ENCODE measurements at places on chromosomes 4 and X. TPM values are rescaled to one million over a fixed set of nuclear protein-coding genes. Genes with fewer than 3 reads are reported as not detected.

The PPEF1 gene
- not detected for polyA plus RNA-seq

GRCh38 chrX:39309018-39309635, 507.9 kb downstream of the MID1IP1 start:
- H3K27ac ChIP-seq = no peak overlapping the region
- no peaks in the 10 kb centered on the region for H3K4me1 ChIP-seq
- H3K27me3 ChIP-seq = no peaks in the 10 kb centered on the region
- no peaks in the 10 kb centered on the region for H3K36me3 ChIP-seq
- no peak overlapping the region for H3K4me3 ChIP-seq

DNA sequence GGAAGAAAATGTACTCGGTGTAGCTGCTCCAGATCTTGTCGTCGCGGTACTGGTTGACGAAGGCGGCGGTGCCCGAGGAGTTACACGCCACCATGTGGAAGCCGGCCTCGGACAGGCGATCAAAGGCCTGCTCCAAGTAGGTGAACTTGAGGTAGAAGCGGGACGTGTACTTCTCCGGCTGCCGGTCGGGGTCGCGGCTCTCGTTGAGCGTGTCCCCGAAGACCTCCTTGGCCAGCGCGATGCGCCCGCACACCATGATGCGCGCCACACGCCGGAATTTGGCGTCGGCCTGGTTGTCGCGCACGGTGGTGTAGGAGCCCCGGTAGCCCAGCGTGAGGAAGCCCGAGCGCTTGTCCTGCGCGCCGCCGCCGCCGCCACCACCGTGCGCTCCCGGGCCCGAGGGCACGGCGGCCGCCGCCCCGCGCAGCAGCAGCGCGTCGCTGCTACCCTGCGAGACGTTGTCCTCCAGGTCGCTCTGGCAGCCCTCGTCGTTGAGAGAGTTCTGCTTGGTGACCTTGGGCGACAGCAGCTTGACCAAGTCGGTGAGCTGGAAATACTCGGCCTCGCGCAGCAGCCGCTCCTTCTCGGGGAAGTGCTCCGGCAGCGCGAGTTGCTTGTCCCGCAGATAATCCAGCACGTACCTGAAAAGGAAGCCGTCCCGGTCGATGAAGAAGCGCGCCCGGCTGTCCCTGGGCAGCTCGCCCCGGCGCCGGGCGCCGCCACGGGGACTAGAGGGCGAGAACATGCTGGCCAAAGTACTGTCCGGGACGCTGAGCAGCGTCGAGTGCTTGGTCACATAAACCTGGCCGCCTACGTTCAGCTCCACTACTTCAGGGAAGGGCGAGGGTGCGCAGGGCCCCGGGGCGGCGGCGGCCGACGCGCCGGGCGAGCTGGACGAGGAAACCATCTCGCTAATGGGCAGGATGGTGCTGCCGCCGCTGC, 775 bp downstream of the KCTD8 start:
- H3K4me3 ChIP-seq = peak overlapping the region; percentile 85
- H3K4me1 ChIP-seq = peaks cover 2% of the 10 kb centered on the region
- H3K27me3 ChIP-seq = no peaks in the 10 kb centered on the region

GRCh38 chr4:170705907-170706306, 616.2 kb upstream of the AADAT start:
- H3K4me3 ChIP-seq = no peak overlapping the region
- H3K4me1 ChIP-seq = no peaks in the 10 kb centered on the region
- no peak for DNase-seq
- no peaks in the 10 kb centered on the region for H3K36me3 ChIP-seq
- no peaks in the 10 kb centered on the region for H3K27me3 ChIP-seq

DNA sequence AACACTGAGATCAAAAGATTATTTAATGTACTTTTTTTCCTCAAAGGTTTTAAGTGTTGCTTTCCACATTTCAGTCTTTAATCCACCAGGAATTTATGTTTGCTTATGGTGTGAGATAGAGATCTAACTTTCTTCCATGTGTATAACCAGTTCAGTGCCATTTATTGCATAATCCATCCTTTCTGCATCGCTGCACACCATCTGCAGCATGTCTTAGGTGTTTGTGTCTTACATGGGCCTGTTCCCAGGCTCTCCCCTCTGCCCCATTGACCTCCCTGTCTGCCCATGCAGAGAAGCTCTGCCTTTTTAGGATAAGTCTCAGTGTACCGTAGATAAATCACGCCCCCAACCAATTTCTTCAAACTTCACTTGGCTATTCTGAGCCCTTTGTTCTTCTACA, 30.3 kb downstream of the NSDHL start:
- DNase-seq = no peak
- H3K4me1 ChIP-seq = no peaks in the 10 kb centered on the region
- H3K27ac ChIP-seq = no peak overlapping the region
- H3K27me3 ChIP-seq = no peaks in the 10 kb centered on the region
- H3K36me3 ChIP-seq = no peaks in the 10 kb centered on the region

DNA sequence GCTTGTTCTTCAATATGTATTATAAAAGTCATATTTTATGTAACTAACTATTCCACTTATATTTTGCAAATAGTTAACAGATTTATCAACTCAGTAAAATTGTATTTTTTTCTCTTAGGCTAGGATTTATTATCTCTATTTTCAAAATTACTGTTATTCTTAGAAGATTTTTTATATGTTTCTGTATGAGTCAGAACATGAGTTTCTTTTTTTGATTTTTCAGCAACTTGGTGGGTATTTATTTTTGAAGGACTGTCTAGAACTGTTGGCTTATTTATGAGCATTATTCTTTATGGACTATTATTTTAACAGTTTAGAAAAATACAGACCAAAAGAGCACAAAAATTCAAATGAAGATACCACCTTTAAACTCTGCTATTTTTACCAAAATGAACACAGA, 6.8 kb downstream of the AIMP1 start:
- H3K4me3 ChIP-seq = no peak overlapping the region
- H3K27me3 ChIP-seq = no peaks in the 10 kb centered on the region
- no peaks in the 10 kb centered on the region for H3K36me3 ChIP-seq
- H3K27ac ChIP-seq = no peak overlapping the region

The CABS1 gene
- not detected for polyA plus RNA-seq

GRCh38 chrX:153510383-153510782, 7.1 kb upstream of the ATP2B3 start:
- no peak overlapping the region for H3K27ac ChIP-seq
- no peaks in the 10 kb centered on the region for H3K27me3 ChIP-seq
- no peak overlapping the region for H3K4me3 ChIP-seq
- no peaks in the 10 kb centered on the region for H3K4me1 ChIP-seq
- no peaks in the 10 kb centered on the region for H3K36me3 ChIP-seq

GRCh38 chr4:99321241-99322191, at the start of gene ADH1B:
Gene ADH1B (minus strand): TSS chr4:99321401. CDS start chr4:99321331, 70 bp downstream.
- no peak within 1 kb of the TSS for H3K27ac ChIP-seq
- no peaks in the 10 kb centered on the region for H3K27me3 ChIP-seq
- peaks cover 5% of the 10 kb centered on the region for H3K4me1 ChIP-seq
- H3K36me3 ChIP-seq = no peaks in the 10 kb centered on the region

DNA sequence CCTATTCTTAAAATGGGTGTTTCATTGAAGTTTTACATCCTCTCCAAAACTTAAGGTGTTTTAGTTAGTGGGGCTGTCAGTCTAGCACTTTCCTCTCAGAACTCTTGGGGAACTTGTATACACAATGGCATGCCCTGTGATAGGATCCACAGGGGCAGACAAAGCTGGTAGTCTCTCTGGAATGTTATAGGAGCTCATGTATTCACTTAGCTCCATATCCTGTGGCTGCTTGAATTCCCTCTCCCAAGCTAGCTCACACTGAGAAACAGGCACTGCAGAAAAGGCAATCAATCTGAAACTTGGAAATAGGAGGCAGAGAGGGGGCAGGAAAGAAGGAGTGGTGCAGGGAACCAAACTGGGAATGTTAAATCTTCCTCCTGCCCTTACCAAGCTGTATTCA, 26.3 kb upstream of the ARMCX2 start:
- H3K36me3 ChIP-seq = no peaks in the 10 kb centered on the region
- H3K4me1 ChIP-seq = no peaks in the 10 kb centered on the region
- no peak for DNase-seq
- no peak overlapping the region for H3K4me3 ChIP-seq
- H3K27ac ChIP-seq = no peak overlapping the region

GRCh38 chrX:119015407-119016237, 41.2 kb downstream of the LONRF3 start:
- no peaks in the 10 kb centered on the region for H3K4me1 ChIP-seq
- peak; percentile 82 for DNase-seq
- no peak overlapping the region for H3K27ac ChIP-seq
- no peak overlapping the region for H3K4me3 ChIP-seq

DNA sequence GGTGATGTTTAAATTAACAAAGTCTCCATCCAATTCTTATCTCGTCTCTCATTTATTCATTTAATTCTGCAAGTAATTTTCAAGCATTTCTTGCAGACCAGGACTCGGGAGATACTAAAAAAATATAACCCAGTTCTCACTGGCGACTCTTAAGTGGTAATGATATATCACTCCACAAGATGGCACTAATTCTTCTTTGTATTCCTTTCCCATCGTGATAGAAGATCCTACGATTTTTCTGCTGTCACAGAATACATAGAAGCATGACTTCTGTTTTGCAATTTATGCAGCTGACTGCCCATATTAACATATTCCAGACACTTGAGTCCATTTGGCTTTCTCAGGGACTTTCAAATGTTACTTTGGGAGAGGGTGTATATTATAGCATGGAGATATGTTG, 64.0 kb upstream of the FGF13 start:
- no peaks in the 10 kb centered on the region for H3K36me3 ChIP-seq
- H3K27me3 ChIP-seq = no peaks in the 10 kb centered on the region
- H3K4me1 ChIP-seq = no peaks in the 10 kb centered on the region
- H3K4me3 ChIP-seq = no peak overlapping the region

The MSL3 gene
- polyA plus RNA-seq = 30.3 TPM

GRCh38 chr4:90780193-90780592, 653.0 kb downstream of the CCSER1 start:
- H3K36me3 ChIP-seq = no peaks in the 10 kb centered on the region
- no peaks in the 10 kb centered on the region for H3K27me3 ChIP-seq
- no peak for DNase-seq
- H3K4me1 ChIP-seq = no peaks in the 10 kb centered on the region

The RIBC1 gene
- polyA plus RNA-seq = 1.0 TPM

DNA sequence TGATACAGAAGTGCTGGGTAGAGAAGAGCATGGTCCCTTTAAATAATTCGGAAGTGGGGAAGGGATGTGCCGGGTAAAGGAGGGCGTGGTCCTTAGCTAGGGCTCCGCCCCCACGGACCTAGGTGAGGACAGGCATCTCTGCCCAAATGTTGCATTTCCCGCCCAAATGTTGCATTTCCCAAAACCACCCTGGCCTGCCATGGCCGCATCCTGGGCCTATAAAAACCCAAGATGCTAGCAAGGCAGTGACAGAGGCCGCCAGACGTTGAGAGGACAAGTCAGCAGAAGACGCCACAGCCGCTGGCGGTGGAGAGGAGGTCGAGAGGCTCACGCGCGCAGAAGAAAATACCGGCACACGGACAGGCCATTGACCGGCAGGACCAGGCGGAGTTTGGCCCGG, 46.1 kb downstream of the ZFP42 start:
- no peak overlapping the region for H3K27ac ChIP-seq
- no peak for DNase-seq
- no peaks in the 10 kb centered on the region for H3K4me1 ChIP-seq
- H3K4me3 ChIP-seq = no peak overlapping the region
- H3K27me3 ChIP-seq = no peaks in the 10 kb centered on the region
- H3K36me3 ChIP-seq = no peaks in the 10 kb centered on the region

DNA sequence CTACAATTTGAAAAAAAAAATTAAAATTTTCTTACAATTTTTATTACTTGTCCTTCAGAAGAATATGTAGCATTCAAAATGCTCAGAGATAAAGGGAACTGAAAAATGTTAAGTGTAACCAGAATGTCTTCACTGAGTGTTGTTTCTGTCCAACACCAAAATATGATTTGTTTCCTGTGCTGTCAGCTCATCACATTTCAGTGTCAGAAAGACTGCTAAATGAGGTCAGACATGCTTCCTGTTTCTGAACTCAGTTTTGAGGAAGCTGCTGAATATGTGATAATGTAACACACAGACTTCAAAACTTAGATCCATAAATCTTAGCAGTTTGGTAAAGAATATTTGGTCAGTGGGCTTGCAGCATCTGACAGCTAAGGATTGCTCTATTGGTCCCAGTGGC, 1849.7 kb downstream of the PCDH7 start:
- H3K27me3 ChIP-seq = no peaks in the 10 kb centered on the region
- no peaks in the 10 kb centered on the region for H3K36me3 ChIP-seq
- no peak overlapping the region for H3K27ac ChIP-seq
- no peaks in the 10 kb centered on the region for H3K4me1 ChIP-seq
- no peak overlapping the region for H3K4me3 ChIP-seq
- no peak for DNase-seq

- no peaks in the 10 kb centered on the region for H3K27me3 ChIP-seq
- no peaks in the 10 kb centered on the region for H3K4me1 ChIP-seq
- no peak overlapping the region for H3K27ac ChIP-seq
Observed at GRCh38 chr4:19592391-19592790, 659.3 kb upstream of the SLIT2 start.

- no peaks in the 10 kb centered on the region for H3K36me3 ChIP-seq
- DNase-seq = peak; percentile 50
- H3K4me1 ChIP-seq = no peaks in the 10 kb centered on the region
- H3K4me3 ChIP-seq = no peak overlapping the region
Observed at GRCh38 chrX:153921511-153922446, 4.3 kb downstream of the ARHGAP4 start.

The PGAM4 gene
- not detected for polyA plus RNA-seq

- no peak for DNase-seq
- H3K4me3 ChIP-seq = no peak overlapping the region
- H3K27me3 ChIP-seq = no peaks in the 10 kb centered on the region
- no peaks in the 10 kb centered on the region for H3K36me3 ChIP-seq
- no peaks in the 10 kb centered on the region for H3K4me1 ChIP-seq
Observed at GRCh38 chr4:151035328-151035727, 20.2 kb upstream of the LRBA start.

DNA sequence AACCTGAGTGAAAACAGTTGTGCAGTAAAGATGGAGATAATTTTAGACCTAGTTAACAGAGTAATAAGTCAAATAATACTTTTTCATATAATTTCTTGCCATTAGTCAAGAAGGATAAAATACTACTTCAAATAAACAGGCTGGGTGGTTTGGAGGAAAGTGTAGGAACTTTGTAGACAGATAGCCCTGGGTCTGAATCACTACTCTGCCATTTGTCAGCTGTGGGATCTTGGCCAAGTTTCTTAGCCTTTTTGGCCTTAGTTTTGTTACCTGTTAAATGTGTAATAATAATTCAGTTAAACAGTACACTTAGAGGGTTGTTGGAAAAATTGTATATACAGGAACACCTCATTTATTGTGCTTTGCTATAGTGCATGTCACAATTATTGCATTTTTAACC, 163.7 kb downstream of the NPNT start:
- H3K27me3 ChIP-seq = no peaks in the 10 kb centered on the region
- no peak for DNase-seq
- H3K4me3 ChIP-seq = no peak overlapping the region
- H3K36me3 ChIP-seq = no peaks in the 10 kb centered on the region

DNA sequence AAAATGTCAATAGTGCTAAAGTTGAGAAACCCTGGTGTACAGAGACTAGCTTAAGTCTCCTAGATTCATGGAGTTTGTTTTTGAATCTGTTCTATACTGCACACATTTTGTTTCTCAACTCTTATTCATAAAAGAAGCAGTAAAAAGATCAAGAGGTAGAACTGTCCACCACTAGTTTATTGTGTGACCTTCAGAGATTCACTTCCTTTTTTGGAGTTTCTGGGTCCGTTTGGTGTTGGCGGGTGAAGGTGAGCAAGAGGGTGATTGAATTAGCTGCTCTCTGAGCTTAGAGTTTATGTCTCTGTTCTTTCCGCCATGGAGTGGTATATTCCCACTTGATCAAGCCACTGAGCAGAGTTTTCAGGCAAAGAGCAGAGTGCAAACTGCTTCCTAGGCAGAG, 21.4 kb upstream of the PLAC1 start:
- H3K36me3 ChIP-seq = no peaks in the 10 kb centered on the region
- no peaks in the 10 kb centered on the region for H3K4me1 ChIP-seq
- no peak overlapping the region for H3K27ac ChIP-seq
- no peak overlapping the region for H3K4me3 ChIP-seq
- DNase-seq = no peak
- no peaks in the 10 kb centered on the region for H3K27me3 ChIP-seq

Data from aorta (tissue), 5 donors.